ENCODE measurements at places on chromosomes 4 and X.

- no peak for DNase-seq
Observed at GRCh38 chr4:77355731-77356130, 198.7 kb downstream of the CCNG2 start.

DNA sequence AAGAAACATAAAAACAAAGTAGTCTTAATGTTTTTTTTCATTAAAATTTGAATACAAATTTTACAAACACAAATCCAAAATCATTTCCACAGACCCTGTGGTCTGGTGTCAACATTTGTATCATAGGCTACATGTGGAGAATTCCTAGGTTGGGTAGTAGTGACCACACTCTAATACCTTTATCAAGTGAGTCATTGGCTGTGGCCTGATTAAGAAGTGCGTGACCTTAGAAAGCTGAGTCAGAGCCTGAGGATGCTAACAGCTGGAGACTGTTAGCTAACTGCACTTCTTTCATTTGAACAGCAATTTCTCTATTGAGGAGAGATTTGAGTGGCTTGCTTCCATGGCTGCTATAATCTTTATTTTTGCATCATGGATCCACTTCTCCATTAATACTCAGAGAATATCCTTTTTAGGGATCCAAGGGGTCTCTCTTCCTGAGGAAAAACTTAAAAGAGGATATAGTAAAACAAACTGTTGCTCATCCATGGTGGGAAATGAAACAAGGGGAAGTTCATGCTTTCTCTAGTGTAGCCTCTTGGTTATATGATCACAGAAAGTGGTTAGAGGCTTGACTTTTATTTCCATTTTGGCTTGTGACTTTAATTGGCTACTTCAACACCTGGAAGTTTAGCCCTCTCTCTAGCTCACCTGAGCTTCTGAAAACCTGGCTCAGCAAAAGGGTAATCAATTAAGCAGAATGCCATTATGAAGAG, 335.8 kb downstream of the PABPC4L start:
- DNase-seq: peak; percentile 75

GRCh38 chr4:83440899-83441298, 14.7 kb downstream of the HELQ start:
- DNase-seq: no peak

DNA sequence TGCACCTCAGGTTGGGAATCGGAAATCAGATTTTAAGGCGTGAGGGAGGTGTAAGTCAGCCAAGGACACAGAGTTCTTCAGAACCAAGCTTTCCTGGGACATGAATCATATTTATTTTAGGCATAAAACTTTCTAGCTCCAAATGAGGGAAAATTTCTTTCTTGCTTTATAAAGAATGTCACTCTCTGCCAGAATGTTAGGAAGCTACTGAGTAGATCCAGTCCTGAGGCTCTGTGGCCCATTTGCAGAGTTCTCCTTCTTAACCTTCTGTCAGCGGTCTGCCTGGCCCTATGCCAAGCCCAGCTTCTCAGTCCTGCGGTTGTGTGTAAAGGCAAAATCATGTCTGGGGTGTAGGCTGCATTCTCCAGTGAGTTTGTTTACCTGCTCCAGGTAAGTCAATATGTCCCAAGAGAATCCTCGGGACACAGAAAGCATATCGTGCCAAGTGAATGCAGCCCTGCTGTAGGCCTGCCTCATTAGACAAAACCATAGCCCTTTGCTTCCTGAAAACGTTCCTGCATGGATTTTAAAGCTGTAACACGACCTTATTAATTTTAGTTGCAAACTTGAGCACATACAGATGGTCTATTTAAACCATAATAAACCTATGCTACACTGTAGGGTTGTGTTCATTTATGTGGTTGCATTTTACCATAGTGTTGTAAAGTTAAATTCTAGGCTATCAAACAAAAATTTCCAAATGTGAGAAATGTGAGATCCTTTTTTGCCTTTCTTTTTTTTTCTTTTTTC, 29.2 kb upstream of the CCNI start:
- peak; percentile 11 for DNase-seq

- no peak for DNase-seq
Observed at GRCh38 chr4:97072666-97073065, 1070.6 kb downstream of the STPG2 start.

DNA sequence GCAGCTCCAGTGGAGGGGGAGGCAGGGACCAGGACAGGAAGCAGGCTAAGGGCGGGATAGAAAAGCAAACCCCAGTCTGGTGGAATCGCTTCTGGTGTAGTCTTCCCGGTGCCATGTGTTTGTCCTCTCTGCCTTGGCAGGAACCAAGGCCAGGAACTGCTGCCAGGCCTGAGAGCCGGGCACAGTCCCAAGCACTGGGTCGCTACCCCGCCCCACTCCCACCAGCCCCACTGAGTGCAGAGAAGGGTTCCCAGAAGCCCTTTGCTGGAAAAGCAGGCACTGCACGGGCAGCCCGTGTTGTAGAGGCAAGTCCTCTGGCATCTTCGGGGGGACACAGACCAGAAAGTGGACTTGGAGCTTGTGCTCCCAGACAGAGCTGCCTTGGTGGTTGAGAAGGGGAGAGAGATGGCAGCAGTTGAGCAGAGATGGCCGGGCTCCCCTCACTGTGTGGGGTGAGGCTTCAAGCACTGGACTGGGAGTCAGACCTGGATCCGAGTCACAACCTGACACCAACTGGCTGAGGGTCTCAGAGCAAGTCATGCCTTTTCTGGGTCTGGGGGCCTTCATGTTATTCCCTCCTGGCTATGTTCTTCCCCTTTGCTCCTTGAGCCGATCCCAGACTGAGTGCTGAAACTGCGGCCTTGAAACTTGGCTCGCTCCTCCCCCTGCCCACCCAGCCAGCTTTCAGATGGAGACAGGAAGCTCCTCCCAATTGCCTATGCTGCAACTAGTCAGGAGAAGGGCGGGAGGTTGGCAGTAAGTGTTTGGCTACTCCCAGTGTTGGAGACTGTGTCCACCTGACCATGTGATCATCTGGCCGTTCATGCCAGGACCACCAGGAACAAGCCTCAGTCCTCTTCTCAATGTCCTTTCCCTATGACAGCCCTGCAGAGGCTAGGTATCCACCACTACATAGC, 59.7 kb upstream of the MTM1 start:
- peak; percentile 44 for DNase-seq

DNA sequence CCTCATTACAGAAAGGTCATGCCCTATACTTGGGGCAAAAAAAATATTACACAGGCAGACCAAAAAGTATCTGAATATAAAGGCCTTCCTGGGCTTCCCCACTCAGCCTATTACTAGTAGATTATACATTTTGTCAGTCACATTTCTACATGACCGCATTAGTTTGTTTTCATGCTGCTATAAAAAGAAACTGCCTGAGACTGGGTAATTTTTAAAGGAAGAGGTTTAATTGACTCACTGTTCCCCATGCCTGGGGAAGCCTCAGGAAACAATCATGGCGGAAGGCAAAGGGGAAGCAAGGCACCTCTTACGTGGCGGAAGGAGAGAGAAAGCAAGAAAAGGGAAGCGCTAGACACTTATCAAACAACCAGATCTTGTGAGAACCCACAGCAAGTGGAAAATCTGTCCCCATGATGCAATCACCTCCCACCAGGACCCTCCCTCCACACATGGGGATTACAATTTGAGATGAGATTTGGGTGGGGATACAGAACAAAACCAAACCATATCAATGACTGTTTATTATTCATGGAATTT, 1312.0 kb downstream of the PCDH7 start:
- DNase-seq: no peak

DNA sequence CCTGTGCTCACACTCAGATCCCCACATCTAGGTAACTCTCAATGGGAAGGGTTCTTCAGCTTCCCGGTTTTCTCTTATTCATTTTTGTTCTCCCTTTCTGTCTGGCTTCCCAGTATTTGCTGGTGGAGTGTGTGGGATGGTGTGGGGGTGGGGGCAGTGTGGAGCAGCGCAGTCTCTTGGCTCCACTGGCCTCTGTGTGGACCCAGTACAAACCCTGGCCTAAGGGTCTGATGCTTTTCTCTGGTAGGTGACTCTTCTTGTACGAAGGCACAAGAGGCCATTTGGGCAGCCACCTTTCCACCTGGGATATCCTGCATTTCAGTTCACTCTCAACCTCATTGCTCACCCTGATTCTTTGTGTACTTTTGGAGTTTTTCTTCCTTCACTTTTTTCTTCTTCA, 71.3 kb downstream of the NBDY start:
- no peak for DNase-seq

Measured in fibroblast of gingiva (primary cell).